HCEC 1CT (cell line): ENCODE measurements at places on chromosomes 7 and 10.

- no peak for DNase-seq
Observed at GRCh38 chr7:91517201-91517785, 253.1 kb downstream of the FZD1 start.

DNA sequence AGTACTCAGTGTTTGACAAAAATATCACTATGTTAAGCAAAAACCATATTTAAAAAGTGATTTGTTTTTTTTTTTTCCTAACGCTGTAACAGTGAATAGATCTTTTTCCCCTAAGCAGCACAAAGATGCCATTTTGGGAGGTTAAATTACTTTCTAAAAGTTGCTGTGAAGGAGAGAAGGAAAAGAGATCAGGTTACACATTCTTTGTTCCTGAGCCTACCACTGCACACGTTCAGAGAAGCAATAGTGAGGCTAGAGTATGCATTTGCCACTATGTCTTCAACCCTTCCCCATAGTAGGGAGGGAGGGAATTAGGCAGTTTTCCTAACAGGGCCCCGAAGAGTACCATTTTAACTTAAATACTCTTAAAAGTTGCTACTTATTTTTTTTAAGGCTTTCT, 38.9 kb downstream of the BMPR1A start:
- peak; percentile 81 for DNase-seq

DNA sequence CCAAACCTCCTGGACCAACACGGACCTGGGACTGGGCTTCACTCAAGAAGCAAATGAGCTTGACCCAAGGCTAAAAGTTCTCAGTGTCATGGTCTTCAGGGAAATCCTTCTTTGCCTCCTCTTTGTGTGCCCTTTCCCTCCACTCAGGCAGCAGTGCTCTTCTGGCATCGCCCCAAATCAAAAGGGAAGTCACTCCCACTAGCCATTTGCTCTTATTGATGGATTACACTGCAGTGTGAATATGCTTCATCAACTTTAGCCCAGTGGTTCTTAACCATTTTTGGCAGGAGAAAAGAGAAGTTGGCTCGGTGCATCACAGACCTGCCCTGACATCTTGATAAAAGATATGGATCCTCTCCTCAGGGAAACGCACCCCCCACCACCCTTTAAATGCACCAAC, 19.2 kb upstream of the IKZF1 start:
- DNase-seq, result no peak

GRCh38 chr10:112816891-112817290, 133.2 kb upstream of the TCF7L2 start:
- no peak for DNase-seq

GRCh38 chr7:155409980-155410379, 47.9 kb upstream of the EN2 start:
- no peak for DNase-seq
